ENCODE measurements at places on chromosomes 6 and 20. TPM values are rescaled to one million over a fixed set of nuclear protein-coding genes. Genes with fewer than 3 reads are reported as not detected.

DNA sequence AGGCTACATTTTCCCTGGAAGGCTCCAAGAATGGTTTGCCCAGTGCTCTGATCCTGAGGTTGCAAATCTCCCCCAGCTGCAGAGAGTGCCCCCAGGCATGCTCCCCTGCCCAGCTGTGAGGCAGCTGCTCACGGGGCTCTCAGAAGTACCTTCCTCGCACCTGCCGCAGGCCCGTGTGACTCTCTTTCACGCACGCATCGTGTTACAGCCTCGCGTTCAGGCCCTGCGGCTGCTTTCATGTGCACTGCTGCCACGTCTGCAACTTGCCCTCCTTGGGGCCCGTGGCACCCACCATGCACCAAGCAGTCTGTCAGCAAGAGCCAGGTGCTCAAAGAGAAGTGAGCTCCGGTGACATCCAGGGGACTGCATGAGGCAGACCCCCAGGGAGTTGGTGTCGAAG, 28.6 kb upstream of the SPO11 start:
- no peaks in the 10 kb centered on the region for H3K36me3 ChIP-seq
- peaks cover 11% of the 10 kb centered on the region for H3K27me3 ChIP-seq
- DNase-seq = no peak
- no peaks in the 10 kb centered on the region for H3K4me1 ChIP-seq
- no peak overlapping the region for H3K4me3 ChIP-seq
- no peak overlapping the region for H3K27ac ChIP-seq

DNA sequence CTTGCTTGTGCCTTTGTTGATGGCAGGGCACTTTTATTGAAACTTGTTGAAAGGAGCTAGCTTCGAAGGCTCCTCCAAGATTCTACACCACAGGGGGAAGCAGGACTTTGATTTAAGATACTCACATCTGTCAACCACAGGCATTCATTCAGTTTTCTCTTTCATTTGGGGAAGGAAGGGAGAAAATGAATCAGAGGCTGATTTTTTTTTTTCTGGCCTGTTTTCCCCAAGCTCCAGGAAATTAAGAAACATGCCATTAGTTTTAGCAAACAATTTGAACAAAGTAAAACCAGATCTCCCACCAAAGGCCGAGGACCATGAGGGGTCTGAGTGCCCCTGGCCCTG, 8.7 kb upstream of the APCDD1L start:
- H3K4me1 ChIP-seq = no peaks in the 10 kb centered on the region
- H3K27ac ChIP-seq = no peak overlapping the region
- H3K27me3 ChIP-seq = no peaks in the 10 kb centered on the region

GRCh38 chr6:14036911-14037310, 80.7 kb upstream of the CD83 start:
- peaks cover 9% of the 10 kb centered on the region for H3K4me1 ChIP-seq
- H3K36me3 ChIP-seq = no peaks in the 10 kb centered on the region
- no peak overlapping the region for H3K4me3 ChIP-seq
- H3K27ac ChIP-seq = no peak overlapping the region

GRCh38 chr6:52529311-52529710, 47.5 kb downstream of the TRAM2 start:
- H3K27me3 ChIP-seq = no peaks in the 10 kb centered on the region
- H3K36me3 ChIP-seq = peaks cover 2% of the 10 kb centered on the region
- no peak overlapping the region for H3K27ac ChIP-seq
- DNase-seq = peak; percentile 55
- H3K4me1 ChIP-seq = peaks cover 7% of the 10 kb centered on the region
- H3K4me3 ChIP-seq = no peak overlapping the region

- DNase-seq = no peak
- H3K4me1 ChIP-seq = no peaks in the 10 kb centered on the region
- H3K27me3 ChIP-seq = no peaks in the 10 kb centered on the region
- no peak overlapping the region for H3K27ac ChIP-seq
- H3K36me3 ChIP-seq = no peaks in the 10 kb centered on the region
- H3K4me3 ChIP-seq = no peak overlapping the region
Measured at GRCh38 chr20:39778847-39779604, 816.9 kb downstream of the DHX35 start.

DNA sequence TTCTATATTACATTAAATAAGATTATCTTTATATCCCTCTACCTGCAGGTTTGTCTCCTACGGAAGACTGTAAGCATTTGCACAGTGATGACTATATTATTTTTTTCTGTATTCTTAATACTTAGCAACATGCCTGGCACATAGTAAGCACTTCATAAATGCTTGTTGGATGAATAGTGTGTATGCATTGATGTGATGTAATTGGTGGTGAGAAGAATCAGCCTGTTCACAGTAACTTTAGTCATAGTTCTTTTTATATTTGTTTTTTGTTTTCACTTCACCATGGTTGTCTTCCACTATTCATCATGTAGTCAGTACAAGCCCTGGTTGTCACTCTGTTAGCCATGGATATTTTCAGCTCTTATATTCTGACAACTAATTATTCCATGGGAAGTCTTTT, 184.0 kb upstream of the FLRT3 start:
- no peaks in the 10 kb centered on the region for H3K27me3 ChIP-seq
- H3K27ac ChIP-seq = no peak overlapping the region
- H3K4me3 ChIP-seq = no peak overlapping the region
- no peak for DNase-seq
- H3K36me3 ChIP-seq = no peaks in the 10 kb centered on the region

DNA sequence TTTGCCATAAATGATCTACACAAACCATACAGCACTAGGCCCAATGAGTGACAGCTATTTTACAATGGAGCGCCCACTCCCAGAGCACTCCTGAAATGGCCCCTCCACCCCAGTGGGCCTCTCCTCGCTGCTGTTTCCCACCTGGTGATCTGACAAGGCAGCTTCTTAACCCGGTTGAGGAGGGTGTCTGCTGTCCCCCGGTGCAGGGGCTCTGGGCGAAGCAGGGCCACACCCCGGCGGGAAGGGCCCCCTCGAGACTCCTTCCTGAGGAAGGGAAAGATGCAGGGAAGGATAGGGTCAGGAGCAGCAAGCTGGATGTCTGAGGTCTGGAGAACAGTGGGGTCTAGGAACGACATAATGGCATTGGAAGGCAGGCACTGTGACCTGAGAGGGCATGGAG, 10.2 kb downstream of the ABHD16A start:
- H3K4me3 ChIP-seq = no peak overlapping the region
- H3K27me3 ChIP-seq = no peaks in the 10 kb centered on the region
- peaks cover 19% of the 10 kb centered on the region for H3K36me3 ChIP-seq
- no peak for DNase-seq
- no peak overlapping the region for H3K27ac ChIP-seq

Gene RAB44
- total RNA-seq = 0.05 TPM

Gene C4B
- 3.1 TPM for total RNA-seq

Gene CDK5RAP1
- 40.3 TPM for total RNA-seq
